ENCODE measurements at places on chromosomes 16 and 17. TPM values are rescaled to one million over a fixed set of nuclear protein-coding genes. Genes with fewer than 3 reads are reported as not detected.

The TBC1D3C gene
- total RNA-seq, result not detected

- H3K4me1 ChIP-seq, result peaks cover 4% of the 10 kb centered on the region
- H3K27me3 ChIP-seq, result no peaks in the 10 kb centered on the region
- DNase-seq, result no peak
- H3K4me3 ChIP-seq, result no peak overlapping the region
- H3K36me3 ChIP-seq, result peaks cover 47% of the 10 kb centered on the region
Observed at GRCh38 chr17:61981323-61981722, 53.5 kb upstream of the INTS2 start.

- peaks cover 42% of the 10 kb centered on the region for H3K4me1 ChIP-seq
- no peaks in the 10 kb centered on the region for H3K27me3 ChIP-seq
- peak overlapping the region; percentile 56 for H3K27ac ChIP-seq
- H3K4me3 ChIP-seq, result no peak overlapping the region
- no peaks in the 10 kb centered on the region for H3K36me3 ChIP-seq
Observed at GRCh38 chr17:10127819-10128425, 70.5 kb downstream of the GAS7 start.

The SDK2 gene
- 16.5 TPM for total RNA-seq

DNA sequence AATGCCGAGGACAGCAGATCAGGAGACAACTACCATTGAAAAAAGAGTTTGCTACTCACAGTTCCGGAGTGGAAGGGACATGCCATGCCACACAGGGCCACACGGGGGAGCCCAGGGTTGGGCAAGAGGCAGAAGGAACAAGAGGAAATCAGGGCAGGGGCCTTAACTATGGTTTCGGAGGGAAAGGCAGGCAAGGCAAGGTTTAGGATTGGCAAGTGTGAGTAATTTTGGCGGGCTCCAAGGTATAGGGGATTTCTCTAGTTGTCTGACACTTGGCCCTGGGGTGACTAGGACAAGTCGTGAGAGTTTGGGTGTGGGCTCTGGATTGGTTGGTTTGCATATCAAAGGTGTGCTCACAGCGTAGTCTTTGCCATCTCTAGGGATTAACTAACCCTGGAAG, 27.0 kb upstream of the NTN1 start:
- no peaks in the 10 kb centered on the region for H3K36me3 ChIP-seq
- peak; percentile 88 for DNase-seq
- no peak overlapping the region for H3K27ac ChIP-seq
- H3K27me3 ChIP-seq, result peaks cover 8% of the 10 kb centered on the region

DNA sequence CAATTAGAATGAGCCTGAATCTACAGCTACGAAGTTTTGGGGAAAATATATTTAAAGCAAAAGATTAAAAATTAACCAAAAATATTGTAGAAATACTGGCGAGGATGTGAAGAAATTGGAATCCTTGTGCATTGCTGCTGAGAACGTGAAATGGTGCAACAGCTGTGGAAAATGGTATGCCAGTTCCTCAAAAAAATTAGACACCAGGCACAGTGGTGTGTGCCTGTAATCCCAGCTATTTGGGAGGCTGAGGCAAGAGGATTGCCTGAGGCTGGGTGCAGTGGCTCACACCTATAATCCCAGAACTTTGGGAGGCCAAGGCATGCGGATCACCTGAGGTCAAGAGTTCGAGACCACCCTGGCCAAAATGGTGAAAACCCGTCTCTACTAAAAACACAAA, 119.9 kb upstream of the TMEM97 start:
- H3K36me3 ChIP-seq, result peaks cover 25% of the 10 kb centered on the region
- H3K4me1 ChIP-seq, result no peaks in the 10 kb centered on the region
- no peak overlapping the region for H3K27ac ChIP-seq
- H3K4me3 ChIP-seq, result no peak overlapping the region

DNA sequence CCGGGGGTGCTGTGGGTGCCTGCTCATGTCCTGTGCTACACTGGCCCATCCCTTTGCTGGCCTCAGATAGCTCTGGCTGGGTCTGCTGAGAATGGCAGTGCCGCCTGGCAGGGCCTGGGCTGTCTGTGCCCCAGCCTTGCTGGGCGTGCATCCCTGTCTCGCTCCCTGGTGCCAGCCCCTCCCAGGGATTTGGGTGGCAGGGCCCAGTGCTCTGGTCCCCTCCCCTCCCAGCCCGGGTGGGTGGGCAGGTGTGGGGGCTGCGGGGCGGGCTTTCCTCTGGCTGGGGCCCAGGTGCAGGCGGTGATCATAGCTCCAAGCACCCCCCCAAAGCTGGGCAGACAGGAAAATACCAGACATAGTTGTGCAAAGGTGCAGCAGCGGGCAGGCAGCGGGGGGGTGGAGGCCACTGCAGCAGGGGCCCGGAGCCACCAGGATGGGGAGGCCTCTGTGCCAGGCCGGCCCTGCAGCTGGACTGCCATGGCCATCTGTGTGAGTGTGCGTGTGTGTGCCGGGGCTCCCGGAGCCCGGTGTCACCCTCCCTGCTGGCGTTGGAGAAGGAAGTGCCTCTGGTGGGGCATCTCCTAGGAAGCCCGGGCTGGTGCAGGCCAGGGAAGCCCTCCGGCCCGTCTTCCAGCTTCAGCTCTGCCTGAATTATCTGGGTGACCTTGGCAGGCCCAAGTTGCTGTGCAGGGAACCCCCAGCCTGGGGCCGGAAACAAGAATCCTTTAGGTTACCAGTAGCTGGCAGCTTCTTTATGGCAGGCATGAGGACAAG, 7.4 kb downstream of the GLIS2 start:
- H3K4me1 ChIP-seq, result peaks cover 60% of the 10 kb centered on the region
- H3K27ac ChIP-seq, result peak overlapping the region; percentile 70
- no peak overlapping the region for H3K4me3 ChIP-seq

DNA sequence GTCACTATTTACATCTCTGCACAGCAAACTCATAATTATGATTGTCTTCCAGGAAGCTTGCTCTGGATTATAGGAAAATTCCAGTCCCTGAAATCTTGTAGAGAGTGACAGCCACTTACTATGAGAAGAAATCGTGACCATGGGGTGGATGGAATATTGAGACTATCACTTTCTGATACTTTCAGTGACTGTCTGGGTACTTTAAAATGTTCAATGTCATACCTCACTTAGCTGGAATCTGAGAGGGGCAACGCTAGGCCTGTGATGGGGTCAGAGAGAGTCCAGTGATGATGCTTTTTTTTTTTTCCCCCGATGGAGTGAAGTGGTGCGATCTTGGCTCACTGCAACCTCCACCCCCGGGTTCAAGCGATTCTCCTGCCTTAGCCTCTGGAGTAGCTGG, 32.2 kb upstream of the RGS9 start:
- H3K4me1 ChIP-seq, result peaks cover 66% of the 10 kb centered on the region
- no peaks in the 10 kb centered on the region for H3K27me3 ChIP-seq
- no peak for DNase-seq
- H3K27ac ChIP-seq, result peak overlapping the region; percentile 67

GRCh38 chr16:87491522-87492290, 1.1 kb downstream of the ZCCHC14 start:
- H3K27ac ChIP-seq, result no peak overlapping the region
- no peak for DNase-seq
- peaks cover 6% of the 10 kb centered on the region for H3K36me3 ChIP-seq
- H3K27me3 ChIP-seq, result no peaks in the 10 kb centered on the region
- peak overlapping the region; percentile 75 for H3K4me3 ChIP-seq
- peaks cover 53% of the 10 kb centered on the region for H3K4me1 ChIP-seq

- no peak for DNase-seq
- H3K4me3 ChIP-seq, result no peak overlapping the region
- H3K27me3 ChIP-seq, result peaks cover 2% of the 10 kb centered on the region
- peaks cover 14% of the 10 kb centered on the region for H3K4me1 ChIP-seq
Observed at GRCh38 chr16:78584991-78585390, 485.5 kb downstream of the WWOX start.

The PTGES3L gene
- total RNA-seq, result 0.35 TPM

The OXLD1 gene
- total RNA-seq, result 32.1 TPM

- peaks cover 20% of the 10 kb centered on the region for H3K27me3 ChIP-seq
- H3K36me3 ChIP-seq, result no peaks in the 10 kb centered on the region
- H3K4me1 ChIP-seq, result peaks cover 2% of the 10 kb centered on the region
- no peak overlapping the region for H3K27ac ChIP-seq
- H3K4me3 ChIP-seq, result no peak overlapping the region
Observed at GRCh38 chr17:40598619-40599467, 33.6 kb upstream of the CCR7 start.

The PIRT gene
- total RNA-seq, result not detected

DNA sequence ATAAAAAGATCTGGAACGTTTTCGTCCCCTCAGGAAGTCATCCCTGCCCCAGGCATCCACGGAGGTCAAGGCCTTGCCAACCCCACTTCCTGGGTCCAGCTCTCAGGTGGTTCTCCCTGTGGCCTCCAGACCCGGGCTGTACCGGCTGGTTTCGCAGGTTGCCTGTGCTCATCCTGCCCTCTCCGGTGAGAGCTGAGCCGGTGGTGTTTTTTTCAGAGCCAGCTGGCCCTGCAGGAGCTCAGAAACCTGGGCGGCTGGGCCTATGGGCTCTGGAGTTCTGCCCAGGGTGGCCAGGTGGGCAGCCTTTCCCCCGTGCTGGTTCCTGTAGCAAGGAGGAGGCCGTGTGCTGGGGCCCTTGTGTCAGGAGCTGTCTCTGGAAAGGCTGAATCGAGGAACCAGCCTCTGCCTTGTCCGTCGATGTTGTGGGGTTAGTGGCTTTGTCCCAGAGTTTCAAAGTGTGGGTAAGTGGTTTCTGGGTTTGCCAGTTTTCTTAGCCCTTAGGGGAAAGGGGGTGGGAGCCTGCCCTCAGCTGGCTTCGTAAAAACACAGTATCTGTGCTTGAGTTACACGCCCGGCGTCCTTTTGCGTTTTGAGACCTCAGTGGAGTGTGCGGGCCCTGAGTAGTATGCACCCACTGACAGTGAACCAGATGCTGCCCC, 23.6 kb downstream of the C16orf90 start:
- H3K36me3 ChIP-seq, result peaks cover 16% of the 10 kb centered on the region
- no peak overlapping the region for H3K27ac ChIP-seq
- H3K4me1 ChIP-seq, result peaks cover 15% of the 10 kb centered on the region
- no peak for DNase-seq

GRCh38 chr17:2883544-2884213, 87.4 kb downstream of the RAP1GAP2 start:
- H3K4me1 ChIP-seq, result peaks cover 14% of the 10 kb centered on the region
- no peaks in the 10 kb centered on the region for H3K36me3 ChIP-seq
- no peak overlapping the region for H3K27ac ChIP-seq
- H3K4me3 ChIP-seq, result no peak overlapping the region

The ZNF750 gene
- not detected for total RNA-seq

The TGFB1I1 gene
- 112 TPM for total RNA-seq

The PABPN1L gene
- total RNA-seq, result not detected

DNA sequence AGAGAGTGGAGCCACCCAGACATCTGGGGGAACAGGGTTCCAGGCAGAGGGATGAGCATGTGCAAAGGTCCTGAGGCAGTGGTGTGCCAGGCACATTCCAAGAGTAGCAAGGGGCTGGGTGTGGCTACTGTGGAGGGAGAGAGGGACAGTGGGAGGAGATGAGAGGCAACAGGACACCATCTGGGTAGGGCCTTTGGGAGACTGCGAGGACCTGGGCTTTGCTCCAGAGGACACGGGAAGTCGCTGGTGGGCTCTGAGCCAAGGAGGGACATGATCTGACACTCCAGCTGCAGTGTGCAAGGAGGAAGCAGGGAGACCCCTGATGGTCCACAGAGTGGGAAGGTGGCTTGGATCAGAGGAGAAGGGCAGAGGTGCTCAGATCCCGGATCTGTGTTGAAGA, 56.7 kb upstream of the MED9 start:
- H3K27me3 ChIP-seq, result peaks cover 2% of the 10 kb centered on the region
- H3K36me3 ChIP-seq, result no peaks in the 10 kb centered on the region
- no peak overlapping the region for H3K27ac ChIP-seq
- no peak for DNase-seq

GRCh38 chr17:82047914-82048570, 3.6 kb downstream of the RFNG start:
- H3K4me3 ChIP-seq, result no peak overlapping the region
- no peak overlapping the region for H3K27ac ChIP-seq
- DNase-seq, result no peak
- no peaks in the 10 kb centered on the region for H3K27me3 ChIP-seq
- peaks cover 13% of the 10 kb centered on the region for H3K36me3 ChIP-seq

- DNase-seq, result no peak
- H3K4me1 ChIP-seq, result peaks cover 20% of the 10 kb centered on the region
- peaks cover 9% of the 10 kb centered on the region for H3K36me3 ChIP-seq
- no peak overlapping the region for H3K27ac ChIP-seq
- no peak overlapping the region for H3K4me3 ChIP-seq
Observed at GRCh38 chr16:84119368-84119767, 2.6 kb upstream of the MBTPS1 start.

DNA sequence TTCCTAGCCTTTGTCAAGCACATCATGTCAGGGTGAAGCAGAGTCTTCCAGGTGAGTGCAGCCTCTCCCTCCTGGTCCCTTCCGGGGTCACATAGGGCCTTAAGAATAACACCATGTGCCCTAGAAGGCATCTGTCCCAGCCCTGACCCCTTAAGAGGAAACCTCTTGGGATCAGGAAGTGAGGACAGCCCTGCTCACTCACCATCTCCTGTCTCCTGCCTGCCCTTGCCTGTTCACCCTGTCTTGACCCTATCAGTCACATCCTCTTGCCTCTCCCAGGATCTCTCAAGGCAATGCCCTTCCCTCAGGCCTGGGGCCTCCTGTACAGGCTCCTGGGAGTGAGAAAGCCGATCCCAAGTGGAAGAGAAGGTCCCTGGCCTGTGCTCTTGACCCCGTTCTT, 13.9 kb downstream of the MYL4 start:
- no peak overlapping the region for H3K4me3 ChIP-seq
- H3K27me3 ChIP-seq, result no peaks in the 10 kb centered on the region
- H3K27ac ChIP-seq, result no peak overlapping the region
- DNase-seq, result no peak

DNA sequence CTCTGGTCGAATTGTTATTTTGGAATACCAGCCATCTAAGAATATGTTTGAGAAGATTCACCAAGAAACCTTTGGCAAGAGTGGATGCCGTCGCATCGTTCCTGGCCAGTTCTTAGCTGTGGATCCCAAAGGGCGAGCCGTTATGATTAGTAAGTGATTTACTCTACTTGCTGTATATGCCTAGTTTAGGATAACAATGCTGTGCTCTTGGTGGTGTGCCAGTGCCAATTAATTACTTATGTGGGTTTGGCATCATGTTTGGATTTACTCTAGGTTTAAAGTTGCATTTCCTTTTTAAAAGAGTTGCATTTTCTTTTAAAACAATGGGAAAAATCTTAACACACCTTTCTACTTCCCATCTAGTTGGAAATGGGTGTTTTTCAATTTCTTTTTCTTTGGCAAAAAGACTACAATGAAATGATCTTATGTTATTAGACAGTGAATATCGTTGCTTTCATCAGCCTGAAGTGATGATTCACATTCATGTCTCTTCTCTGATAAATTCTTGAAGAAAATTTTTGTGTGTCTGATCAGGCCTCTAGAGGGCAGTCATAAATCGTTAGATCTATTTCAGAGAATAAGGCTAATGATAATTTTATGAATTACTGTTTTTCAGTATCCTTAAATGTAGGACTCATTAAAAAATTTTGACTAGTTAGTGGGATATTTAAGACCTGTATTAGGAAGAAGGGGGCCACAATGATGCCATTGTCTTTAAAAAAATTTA, 5.6 kb downstream of the SF3B3 start:
- peaks cover 34% of the 10 kb centered on the region for H3K4me1 ChIP-seq
- H3K36me3 ChIP-seq, result peaks cover 54% of the 10 kb centered on the region
- no peaks in the 10 kb centered on the region for H3K27me3 ChIP-seq
- peak overlapping the region; percentile 77 for H3K27ac ChIP-seq
